ENCODE measurements at places on chromosomes 7 and 10.

- DNase-seq, result no peak
Measured at GRCh38 chr10:120982507-120982906, 131.3 kb downstream of the WDR11 start.

GRCh38 chr7:102063690-102064180 is 222.9 kb upstream of the SH2B2 start:
- DNase-seq, result no peak

- no peak for DNase-seq
Measured at GRCh38 chr7:22418251-22419046, 61.5 kb upstream of the RAPGEF5 start.

GRCh38 chr10:91220954-91221675 is 652 bp downstream of the PCGF5 start:
- no peak for DNase-seq

DNA sequence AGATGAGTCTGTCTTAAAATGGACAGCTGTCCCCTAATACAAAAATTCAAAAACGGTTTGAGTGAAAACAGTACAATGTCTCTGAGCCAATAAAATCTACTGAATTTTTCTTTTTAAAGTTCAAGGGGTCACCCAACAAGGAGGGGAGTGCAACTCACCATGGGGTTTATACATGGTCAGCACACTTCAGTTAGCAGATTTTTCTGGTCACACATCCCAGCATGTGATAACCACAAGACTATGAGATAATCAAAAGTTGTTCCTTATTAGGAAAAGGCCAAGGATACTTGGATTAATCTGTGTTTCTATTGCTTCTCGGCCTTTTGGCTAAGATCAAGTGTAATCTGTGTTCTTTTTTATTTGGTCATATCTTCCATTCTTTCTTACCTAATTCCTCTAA is 31.6 kb downstream of the ABCB5 start:
- DNase-seq, result no peak

- no peak for DNase-seq
Measured at GRCh38 chr10:3666525-3667302, 118.3 kb downstream of the KLF6 start.

GRCh38 chr10:84217746-84218145 is 7.6 kb downstream of the LRIT2 start:
- DNase-seq, result no peak

GRCh38 chr7:66682350-66683093 is 53.8 kb downstream of the KCTD7 start:
- DNase-seq, result no peak

DNA sequence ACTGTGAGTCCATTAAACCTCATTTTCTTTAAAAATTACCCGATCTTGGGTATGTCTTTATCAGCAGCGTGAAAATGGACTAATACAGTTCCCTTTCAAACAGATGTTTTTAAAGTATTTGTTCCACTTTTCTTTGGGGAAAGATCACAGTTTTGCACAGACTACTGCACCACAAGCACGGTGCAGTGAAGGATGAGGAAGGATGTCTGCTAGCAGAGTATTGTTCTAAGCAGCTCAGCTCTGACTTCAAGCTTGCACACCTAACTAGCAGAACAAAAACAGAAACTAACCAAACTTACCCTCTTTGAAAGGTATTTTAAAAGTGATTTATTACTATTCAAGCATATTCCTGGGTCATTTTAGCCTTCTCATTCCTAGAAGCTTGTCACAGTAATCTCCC is 20.0 kb downstream of the THNSL1 start:
- no peak for DNase-seq

DNA sequence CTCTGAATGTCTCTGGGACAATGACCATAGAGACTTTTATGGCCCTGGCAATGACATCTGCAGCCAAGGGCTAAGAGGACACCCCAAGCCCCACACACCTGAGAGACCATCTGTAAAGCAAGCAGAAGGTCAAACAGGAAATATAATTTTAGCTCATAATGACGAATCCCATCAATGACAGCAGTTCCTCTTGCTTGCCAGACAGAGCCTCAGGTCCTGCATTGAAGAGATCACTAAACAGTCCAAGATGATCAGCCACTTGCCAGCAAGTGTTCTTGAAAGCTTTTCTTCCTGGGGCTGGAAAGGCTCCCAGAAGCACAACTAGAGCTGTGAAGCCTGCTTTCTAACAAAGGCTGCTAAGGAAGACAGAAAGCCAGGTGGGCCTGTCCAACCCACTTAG is 993.7 kb upstream of the AUTS2 start:
- no peak for DNase-seq

DNA sequence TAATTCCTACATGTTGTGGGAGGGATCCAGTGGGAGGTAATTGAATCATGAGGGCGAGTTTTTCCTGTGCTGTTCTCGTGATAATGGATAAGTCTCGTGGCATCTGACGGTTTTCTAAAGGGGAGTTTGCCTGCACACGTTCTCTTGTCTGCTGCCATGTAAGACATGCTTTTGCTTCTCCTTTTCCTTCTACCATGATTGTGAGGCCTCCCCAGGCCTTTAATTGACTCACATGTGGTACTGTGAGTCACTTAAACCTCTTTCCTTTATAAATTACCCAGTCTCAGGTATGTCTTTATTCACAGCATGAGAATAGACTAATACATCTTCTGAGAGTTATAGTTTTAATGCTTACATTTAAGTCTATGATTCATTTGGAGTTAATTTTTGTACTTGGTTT is 22.6 kb upstream of the CPN1 start:
- DNase-seq, result no peak

DNA sequence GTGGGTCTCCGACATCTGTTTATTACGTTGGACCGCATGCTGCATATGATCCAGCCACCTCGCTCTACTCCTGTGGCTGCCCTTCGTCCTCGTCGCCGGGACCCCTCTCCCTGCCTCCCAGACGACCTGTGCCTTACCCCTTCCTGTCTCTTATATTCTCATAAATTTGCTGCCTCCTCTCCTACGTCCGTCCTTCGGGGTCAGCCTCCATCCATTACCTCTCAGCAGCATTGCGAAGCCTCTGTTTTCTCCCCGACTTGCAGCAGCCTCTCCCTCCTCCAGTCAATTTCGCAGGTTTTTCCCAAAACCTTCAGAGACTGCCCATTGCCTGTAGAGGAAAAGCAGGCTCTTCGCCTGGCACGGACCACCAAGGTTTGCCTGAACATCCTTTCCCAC is 39.4 kb upstream of the LEP start:
- DNase-seq, result no peak

DNA sequence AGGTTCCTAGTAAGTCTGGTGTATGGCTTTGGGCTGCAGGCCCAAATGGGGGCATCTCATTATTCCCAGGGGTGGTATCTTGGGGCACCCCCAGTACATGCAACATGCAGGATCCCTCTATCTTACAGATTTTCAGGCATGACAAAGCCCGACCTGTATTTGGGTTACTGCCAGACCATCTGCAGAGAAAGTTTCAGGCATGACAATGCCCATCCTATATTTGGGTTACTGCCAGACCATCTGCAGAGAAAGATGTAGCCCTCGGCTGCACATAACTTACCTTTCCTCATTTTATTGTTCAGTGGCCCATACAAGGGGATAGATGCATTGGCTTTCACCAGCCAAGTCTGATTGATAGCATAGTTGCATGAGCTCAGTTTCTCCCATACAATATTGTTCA is 112.2 kb upstream of the RAB18 start:
- no peak for DNase-seq

DNA sequence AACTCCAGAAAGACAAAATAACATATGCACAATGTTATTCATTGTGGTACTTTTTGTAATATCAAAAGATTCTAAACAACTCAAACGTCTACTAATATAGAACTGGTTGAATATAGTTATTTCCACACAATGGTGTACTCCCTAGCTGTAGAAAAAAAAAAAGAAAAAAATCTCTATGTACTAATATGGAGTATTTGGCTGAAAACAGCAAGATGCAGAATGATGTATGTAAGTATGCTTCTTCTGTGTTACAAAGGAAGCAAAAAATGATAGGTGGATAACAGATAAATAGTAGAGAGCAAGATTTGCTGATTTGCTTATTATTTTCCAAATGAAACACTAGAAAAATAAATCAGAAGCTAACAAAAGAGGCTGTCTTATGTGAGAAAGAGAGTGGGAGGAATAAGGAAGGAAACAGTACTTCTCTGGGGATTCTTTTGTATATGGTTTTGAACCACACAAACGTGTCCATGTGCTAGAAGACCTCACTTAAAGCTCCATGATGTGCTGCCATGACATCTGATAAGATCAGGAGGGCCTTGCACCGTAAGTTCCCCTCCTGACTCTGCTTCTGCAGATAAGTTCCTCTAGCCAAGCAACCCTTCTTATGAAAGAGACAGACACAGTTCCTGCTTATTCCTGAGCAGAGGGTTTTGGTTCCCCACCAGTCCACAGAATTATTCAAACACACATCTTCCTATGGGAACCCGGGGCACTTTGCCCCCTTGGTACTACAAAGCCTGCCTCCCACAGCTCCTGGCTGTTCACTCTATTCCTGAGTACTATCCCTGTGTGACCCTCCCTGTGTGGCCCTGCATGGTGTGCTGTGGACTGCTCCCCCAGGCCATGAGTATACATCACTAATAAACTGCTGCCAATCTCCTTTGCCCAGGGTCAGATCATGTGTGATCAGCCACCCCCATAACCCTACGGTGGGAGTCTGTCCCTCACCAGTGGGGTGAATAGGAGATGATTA is 159.1 kb downstream of the CCDC71L start:
- no peak for DNase-seq

- no peak for DNase-seq
Measured at GRCh38 chr10:129770286-129770685, 193.8 kb downstream of the EBF3 start.

- DNase-seq, result no peak
Measured at GRCh38 chr7:158944950-158945349, 88.6 kb downstream of the DYNC2I1 start.

DNA sequence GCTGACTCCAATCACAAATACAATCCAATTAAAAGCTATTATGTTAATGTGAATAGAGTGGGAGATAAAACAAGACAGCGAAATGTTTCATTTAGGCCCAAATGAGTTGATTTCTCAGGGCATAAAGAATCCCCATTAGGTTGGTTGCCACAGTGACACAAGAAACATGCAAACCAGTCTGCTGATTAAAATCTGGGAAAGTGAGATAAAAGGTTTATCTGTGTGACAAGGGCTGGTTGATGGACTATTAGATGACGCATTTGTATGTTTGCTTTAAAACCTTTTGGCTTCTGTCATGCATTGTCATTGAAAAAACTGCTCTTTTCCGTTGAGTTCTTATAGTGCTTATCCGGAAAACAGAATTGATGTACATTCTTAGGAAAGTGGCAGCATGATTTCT is 658.2 kb downstream of the GATA3 start:
- DNase-seq, result no peak

- DNase-seq, result no peak
Measured at GRCh38 chr7:155001756-155002410, 1.0 kb downstream of the PAXIP1 start.

- DNase-seq, result no peak
Measured at GRCh38 chr10:71621231-71622153, 98.1 kb downstream of the C10orf105 start.

DNA sequence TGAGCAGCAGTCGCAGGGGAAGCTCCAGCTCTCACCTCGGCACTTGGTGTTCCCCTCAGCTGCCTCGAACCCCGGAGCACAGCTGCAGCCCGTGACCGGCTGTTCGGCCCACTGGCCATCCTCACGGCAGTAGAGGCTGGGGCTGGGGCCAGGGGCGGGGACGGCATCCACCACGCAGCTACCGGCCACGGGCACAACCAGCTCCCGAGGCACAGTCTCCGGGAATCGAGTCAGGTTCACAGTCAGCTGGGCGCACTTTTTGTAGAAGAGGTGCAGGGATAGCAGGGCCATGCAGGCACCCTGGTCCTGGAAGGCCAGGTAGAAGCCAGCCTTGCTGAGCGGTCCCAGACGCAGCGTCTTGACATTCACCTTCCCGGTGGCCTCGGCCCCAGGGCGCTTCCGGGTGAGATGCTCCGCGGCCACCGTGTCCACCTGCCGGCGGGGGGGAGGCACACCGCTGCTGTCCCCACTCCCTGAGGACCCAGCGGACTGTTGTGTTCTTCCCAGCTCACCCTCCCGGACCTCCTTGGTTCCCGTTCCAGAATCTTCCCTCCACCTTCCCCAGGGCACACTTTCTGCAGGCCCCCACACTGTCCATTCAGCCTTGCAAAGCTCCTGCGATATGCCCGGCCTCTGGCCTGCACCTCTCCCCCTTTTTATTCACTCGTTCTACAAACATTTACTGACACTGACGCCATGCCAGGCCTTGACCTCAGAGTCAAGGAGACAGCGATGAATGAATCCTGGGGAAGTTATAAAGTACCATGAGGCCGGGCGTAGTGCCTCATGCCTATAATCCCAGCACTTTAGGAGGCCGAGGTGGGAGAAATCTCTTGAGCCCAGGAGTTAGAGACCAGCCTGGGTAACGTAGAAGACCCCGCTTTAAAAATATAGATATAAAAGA is 4.8 kb downstream of the EPHB4 start:
- no peak for DNase-seq

GRCh38 chr10:47013507-47014154 is 102.4 kb downstream of the PTPN20 start:
- no peak for DNase-seq

DNA sequence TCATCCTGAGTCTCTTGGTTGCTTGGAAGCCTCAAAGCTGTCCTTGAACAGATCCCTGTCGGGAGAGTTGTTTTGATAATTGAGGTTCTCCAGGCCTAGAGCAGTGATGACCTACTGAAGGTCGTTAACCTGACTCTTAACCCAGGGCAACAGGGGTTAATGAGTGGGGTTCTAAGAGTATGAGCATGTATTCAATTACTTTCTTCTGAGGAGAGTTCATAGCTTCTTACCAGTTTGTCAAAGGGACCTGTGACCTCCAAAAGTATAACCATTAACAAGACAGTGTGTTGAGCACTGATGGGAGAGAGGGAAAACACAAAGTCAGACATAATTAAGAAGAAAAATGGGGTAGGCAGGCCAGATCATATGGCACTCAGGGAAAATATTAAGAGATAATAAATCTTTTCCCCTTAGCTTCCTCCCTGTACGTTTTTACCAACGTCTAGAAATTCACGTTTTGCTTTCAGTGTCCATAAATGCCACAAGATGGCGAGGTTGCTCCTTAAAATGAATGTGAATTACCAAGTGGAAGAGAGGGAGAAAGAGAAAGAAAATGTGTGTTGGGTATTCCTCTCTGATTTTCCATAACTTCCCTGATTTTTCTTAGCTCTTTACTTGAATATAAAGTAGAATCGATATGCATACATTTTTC is 97.6 kb downstream of the SUGCT start:
- DNase-seq, result no peak

DNA sequence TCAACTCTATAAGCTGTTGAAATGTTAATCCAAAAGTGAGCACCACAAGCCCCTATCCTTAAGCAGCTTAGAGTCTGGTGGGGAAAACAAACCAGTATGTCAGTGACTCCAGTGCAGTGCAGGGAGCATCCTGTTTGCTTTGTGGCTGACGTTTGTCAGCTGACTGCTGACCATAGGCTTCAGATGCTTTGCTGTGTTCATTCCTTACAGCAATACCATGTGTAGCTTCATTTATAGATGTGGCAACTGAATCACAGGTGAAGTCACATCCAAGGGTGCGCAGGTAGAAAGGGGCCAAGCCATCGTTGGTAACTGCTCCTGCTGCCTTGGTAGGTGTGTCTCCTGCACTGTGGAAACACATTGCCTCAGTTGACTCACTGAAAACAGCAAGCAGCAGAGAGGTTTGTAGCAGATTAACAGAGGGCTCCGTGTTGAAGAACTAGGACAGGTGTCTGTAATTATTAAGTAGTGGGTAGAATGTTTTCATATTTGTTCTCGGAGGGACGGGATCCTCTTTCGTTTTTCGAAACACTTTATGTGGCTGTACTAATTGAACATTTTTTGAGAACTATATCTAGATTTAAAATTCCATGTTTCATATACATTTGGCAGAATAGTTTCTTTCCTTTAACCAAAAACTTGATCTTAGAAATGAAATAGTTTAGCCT is 2.0 kb downstream of the INSIG1 start:
- no peak for DNase-seq

Data from stimulated activated CD8-positive, alpha-beta memory T cell treated with anti-CD3 and anti-CD28 coated beads, Interleukin-4, amount 100 ng/mL, for 1 hour (primary cell).